IMR-90 (cell line): ENCODE measurements at places on chromosomes 1 and 21. TPM values are rescaled to one million over a fixed set of nuclear protein-coding genes. Genes with fewer than 3 reads are reported as not detected.

Gene BCL2L15
- total RNA-seq = under 0.01 TPM in 2 replicates

Gene SEMA4A
- total RNA-seq = 0.18 and 0.28 TPM in 2 replicates

Gene SHCBP1L
- not detected in 2 replicates for total RNA-seq

Gene KDM1A
- 104 and 148 TPM in 2 replicates for total RNA-seq

Gene MATN1
- 0.56 TPM in 1 of 2 replicates, not detected in the other for total RNA-seq

Gene AGMAT
- 0.18 and 0.28 TPM in 2 replicates for total RNA-seq

Gene TMEM35B
- total RNA-seq = 19.7 and 20.0 TPM in 2 replicates

Gene TBX15
- not detected in 2 replicates for total RNA-seq

Gene RNPEP
- 39.7 and 49.8 TPM in 2 replicates for total RNA-seq

Gene PRDM16
- not detected in 2 replicates for total RNA-seq

Gene PHLDA3
- 41.6 and 44.2 TPM in 2 replicates for total RNA-seq

Gene WDR26
- 23.8 and 41.4 TPM in 2 replicates for total RNA-seq

Gene TINAGL1
- 0.54 and 0.56 TPM in 2 replicates for total RNA-seq

Gene SYT11
- 37.8 and 43.7 TPM in 2 replicates for total RNA-seq

Gene MEX3A
- total RNA-seq = 2.3 and 2.5 TPM in 2 replicates

Gene PLPPR5
- total RNA-seq = under 0.01 TPM in 2 replicates

Gene EDN2
- total RNA-seq = not detected in 2 replicates

Gene IQGAP3
- total RNA-seq = 13.6 TPM in 2 replicates

Gene PHACTR4
- 6.9 and 7.5 TPM in 2 replicates for total RNA-seq

Gene DYNLT4
- total RNA-seq = 0.56 TPM in 1 of 2 replicates, not detected in the other

Gene ATP1A4
- not detected in 2 replicates for total RNA-seq

Gene PLCH2
- total RNA-seq = 0.18 and 0.28 TPM in 2 replicates

Gene LCE1D
- not detected in 2 replicates for total RNA-seq

Gene NMNAT2
- total RNA-seq = 0.36 and 0.56 TPM in 2 replicates

Gene TDRD5
- total RNA-seq = not detected in 2 replicates

Gene HES3
- not detected in 2 replicates for total RNA-seq

Gene DNALI1
- 8.1 and 9.1 TPM in 2 replicates for total RNA-seq

Gene EXTL1
- total RNA-seq = 0.56 and 0.90 TPM in 2 replicates

Gene MPZ
- total RNA-seq = 0.18 and 0.28 TPM in 2 replicates

Gene MX2
- total RNA-seq = 0.54 and 0.56 TPM in 2 replicates

Gene ADGRL4
- total RNA-seq = 3.2 and 8.6 TPM in 2 replicates

Gene GRIK3
- total RNA-seq = not detected in 2 replicates

Gene RIPK4
- under 0.01 TPM in 2 replicates for total RNA-seq

Gene PAX7
- not detected in 2 replicates for total RNA-seq

Gene CRYBG2
- not detected in 2 replicates for total RNA-seq

Gene CD53
- total RNA-seq = not detected in 2 replicates

Gene TRIM67
- total RNA-seq = not detected in 2 replicates

Gene HNRNPU
- total RNA-seq = 151 and 343 TPM in 2 replicates

Gene OPRD1
- under 0.01 TPM in 2 replicates for total RNA-seq

Gene JAK1
- total RNA-seq = 101 and 103 TPM in 2 replicates

Gene MRPL39
- 20.6 and 40.0 TPM in 2 replicates for total RNA-seq

Gene ZBTB37
- total RNA-seq = 9.7 and 13.1 TPM in 2 replicates

Gene AMY2A
- not detected in 2 replicates for total RNA-seq

Gene MIXL1
- total RNA-seq = not detected in 2 replicates

Gene SPATA21
- total RNA-seq = not detected in 2 replicates

Gene GBP4
- total RNA-seq = not detected in 2 replicates

Gene TP73
- total RNA-seq = not detected in 2 replicates

Gene CDC20
- 78.0 and 103 TPM in 2 replicates for total RNA-seq

Gene NTMT2
- not detected in 2 replicates for total RNA-seq

Gene GABRD
- total RNA-seq = not detected in 2 replicates

Gene RYR2
- total RNA-seq = not detected in 2 replicates

Gene C1orf116
- under 0.01 TPM in 1 of 2 replicates, not detected in the other for total RNA-seq

Gene SIM2
- 1.9 and 2.2 TPM in 2 replicates for total RNA-seq
